ENCODE measurements at places on chromosomes 12 and 14.

- no peak for DNase-seq
These were observed 14.2 kb upstream of the PLXNC1 start for GRCh38 chr12:94133964-94134795.

DNA sequence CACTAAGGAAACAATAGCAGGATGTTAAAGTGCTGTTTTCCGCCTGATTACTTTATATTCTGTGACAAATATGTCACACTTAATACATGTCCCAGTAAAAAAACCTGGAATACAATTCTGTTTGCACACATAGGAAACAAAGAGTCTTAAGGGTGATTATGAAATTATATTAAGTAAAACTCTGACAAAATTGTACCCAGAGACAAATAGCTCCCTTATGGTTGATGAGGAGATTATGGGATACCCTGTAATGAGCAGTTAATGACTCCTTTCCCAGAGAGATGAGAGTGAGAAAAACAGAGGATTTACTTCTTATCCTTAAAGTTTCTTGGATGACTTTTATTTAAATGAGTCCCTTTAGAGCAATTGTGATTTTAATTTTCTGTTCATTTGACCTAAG lies 370.6 kb downstream of the PDZRN4 start:
- no peak for DNase-seq

DNA sequence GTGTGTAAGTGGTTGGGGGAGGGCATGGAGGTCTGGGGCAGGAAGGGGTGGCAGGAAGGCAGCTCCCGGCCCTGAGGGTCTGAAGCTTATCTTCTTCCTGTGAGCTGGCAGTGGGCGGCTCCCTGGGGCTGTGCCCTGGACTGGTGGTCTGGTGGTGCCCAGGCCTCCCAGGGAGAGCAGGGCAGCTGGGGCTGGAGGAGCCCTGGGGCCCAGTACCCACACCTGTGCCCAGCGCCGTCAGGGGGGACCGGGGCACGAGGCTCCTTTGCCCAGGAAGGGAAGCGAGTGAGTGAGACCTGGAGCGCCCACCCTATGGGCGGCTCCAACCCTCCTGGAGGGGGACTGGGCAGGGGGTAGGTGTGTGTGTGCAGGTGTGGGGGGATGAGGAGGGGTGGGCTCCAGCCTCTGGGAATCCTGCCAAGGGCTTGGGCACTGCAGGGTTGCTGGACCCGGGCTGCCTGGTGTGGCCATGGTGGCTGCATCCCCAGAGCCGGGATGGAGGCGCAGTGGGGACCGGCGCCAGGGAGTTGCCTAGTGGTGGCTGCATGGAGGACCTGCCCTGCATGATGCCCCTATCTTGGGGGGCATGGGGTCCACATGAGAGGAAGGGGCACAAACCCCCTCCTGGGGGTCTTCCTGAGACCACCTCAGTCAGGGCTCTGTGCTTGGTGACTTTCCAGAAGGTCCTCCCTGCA lies 353.6 kb downstream of the TMEM121 start:
- no peak for DNase-seq

- no peak for DNase-seq
These were observed 47.6 kb upstream of the PKP2 start for GRCh38 chr12:32944195-32944594.

DNA sequence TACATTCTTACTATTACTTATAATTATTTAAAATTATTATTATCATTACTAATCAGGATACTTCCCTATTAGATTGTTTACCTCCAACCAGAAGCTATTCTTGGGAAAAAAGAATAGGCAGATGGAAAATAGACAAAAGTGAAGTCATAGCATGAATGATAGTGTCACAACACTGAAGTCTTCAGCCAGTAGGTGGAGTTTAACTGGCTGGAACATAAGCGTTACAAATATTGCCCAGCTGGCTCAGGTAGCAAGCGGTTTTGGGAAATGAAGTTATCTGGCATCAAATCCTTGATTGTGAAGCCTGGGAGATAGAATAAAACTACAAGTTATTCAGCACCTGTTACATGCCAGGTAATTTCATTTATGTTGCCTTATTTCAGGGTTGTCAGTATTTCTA lies 762.9 kb downstream of the C12orf50 start:
- DNase-seq, result no peak

- DNase-seq, result no peak
These were observed 4.7 kb upstream of the KRT79 start for GRCh38 chr12:52838609-52839435.

DNA sequence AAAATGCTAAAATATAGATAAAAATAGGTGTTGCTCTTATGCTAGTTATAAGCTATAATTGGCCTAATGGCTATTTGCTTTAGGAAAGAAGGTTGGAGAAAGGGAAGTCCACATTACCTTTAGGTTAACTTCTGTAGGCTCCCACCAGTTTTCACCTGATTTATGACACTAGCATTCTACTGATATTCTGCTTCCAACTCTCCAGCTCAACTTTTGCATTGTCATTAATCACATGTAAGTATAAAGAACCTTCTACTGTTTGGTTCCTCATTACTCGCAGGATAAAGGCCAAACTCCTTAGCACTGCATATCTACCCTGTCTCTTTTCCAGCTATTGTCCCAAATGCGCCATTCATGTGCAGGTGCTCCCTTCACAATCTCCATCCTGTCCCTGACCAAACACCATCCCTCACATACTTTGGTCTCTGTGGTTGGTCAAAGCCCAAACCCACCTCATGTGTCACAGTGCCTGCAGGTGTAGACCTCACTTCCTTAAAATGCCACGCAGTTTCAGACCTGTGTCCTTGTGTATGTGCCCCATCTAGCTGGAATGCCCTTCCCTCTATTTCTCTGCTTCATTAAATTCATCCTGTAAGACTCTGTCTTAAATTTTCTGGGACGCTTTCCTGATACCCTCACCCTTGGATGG lies 3.3 kb downstream of the DDHD1 start:
- no peak for DNase-seq

DNA sequence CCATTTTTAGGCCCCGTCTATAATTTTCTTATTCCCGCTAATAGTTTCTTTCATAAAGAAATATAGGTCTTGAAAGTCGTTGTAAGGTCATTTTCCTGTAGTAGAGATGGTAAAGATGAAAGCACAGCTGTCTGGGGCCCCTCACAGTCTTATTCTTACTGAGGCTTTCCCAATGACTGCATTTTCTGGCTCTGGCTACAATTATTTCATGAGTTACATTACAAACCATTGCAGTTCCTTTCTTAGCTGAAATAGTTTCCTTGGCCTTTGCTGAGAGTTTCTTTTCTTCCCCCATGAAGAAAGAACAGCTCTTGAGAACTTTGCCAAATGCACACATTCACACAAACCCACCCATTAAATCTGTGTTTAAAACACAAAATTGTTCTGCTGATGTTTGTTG lies 113.0 kb downstream of the DYRK2 start:
- no peak for DNase-seq

- no peak for DNase-seq
These were observed 51.5 kb downstream of the DCAF5 start for GRCh38 chr14:69101331-69101826.

DNA sequence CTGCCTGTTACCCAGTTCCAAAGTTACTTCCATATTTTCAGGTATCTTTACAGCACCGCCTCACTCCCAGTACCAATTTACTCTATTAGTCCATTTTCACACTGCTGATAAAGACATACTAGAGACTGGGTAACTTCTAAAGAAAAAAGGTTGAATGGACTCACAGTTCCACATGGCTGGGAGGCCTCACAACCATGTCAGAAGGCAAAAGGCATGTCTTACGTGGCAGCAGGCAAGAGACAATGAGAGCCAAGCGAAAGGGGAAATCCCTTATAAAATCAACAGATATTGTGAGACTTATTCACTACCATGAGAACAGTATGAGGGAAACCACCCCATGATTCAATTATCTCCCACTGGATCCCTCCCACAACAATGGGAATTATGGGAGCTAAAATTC lies 9.8 kb downstream of the AREL1 start:
- DNase-seq, result no peak

DNA sequence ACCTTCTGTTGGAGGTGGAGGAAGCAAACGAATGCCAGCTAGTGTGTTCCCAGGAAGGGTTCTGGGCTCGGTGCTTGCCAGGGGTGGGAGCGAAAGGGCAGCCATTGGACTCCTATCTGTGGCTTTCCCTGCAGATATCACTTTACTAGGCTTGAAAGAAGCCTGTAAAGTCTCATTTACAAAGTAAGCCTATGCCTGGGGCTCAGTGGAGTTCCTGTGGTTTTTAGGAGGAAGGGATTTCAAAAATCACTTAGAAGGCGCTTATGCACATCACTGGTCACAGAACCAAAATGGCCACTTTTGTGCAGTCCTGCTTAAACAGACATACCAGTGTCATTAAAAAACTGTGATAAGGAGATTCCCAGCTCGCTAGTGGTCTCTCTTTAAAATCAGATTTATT lies 22.7 kb downstream of the CLMN start:
- no peak for DNase-seq

DNA sequence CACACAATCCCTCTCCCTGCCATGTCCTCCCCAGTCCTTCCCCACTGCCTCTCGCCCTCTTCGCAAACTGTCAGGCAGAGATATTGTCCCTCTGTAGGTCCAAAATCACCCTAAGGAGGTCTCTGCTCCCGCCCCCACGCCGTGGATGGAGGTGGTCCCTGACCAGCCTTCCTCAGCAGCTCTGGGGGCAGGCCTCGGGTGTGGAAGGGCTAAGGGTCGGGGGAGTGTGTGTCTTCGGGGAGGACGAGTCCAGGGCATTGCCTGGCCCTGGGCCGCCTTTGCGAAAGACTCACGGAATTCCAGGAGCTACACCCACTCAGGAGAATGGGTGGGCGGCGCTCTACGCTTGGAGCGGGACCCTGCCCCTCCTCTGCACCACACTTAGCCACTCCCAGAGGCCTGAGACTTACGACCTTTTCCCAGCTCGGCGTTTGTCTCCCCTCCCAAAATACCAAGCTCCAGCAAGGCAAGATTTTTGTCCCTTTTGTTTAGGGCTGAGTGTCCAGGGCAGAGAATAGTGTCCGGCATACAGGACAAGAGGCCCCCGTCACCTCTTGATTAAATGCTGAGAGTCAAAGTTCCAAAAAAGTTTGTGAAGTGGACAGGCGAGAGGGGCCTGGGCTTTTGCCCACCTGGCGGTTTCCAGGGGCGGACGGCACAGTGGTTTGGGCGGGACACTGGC lies 881 bp downstream of the PYGL start:
- DNase-seq, result no peak

- DNase-seq, result no peak
These were observed 234.7 kb downstream of the ANO2 start for GRCh38 chr12:5710260-5710878.

- no peak for DNase-seq
These were observed 15.6 kb downstream of the ZNF10 start for GRCh38 chr12:133145981-133146380.

GRCh38 chr14:70315942-70316341 lies 43.5 kb downstream of the COX16 start:
- DNase-seq, result no peak

DNA sequence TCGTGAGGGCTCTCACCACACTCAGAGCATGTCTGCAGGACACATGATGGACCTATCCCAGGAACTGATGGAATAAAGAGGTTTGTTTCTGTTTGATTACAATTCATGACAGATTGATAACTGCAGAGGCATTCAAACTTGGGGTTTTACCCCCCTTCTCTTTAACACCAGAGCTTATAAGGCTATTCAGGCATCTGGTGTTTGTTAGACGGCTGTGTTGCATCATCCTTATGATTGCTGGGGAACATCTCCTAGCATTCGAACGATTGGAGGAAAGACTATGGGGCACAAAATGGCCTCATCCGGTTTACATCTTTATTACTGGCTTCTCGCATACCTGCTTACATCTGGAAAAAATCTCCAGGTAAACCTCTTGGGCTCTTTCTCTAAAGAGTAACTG lies 191.8 kb downstream of the MSRB3 start:
- DNase-seq, result no peak

DNA sequence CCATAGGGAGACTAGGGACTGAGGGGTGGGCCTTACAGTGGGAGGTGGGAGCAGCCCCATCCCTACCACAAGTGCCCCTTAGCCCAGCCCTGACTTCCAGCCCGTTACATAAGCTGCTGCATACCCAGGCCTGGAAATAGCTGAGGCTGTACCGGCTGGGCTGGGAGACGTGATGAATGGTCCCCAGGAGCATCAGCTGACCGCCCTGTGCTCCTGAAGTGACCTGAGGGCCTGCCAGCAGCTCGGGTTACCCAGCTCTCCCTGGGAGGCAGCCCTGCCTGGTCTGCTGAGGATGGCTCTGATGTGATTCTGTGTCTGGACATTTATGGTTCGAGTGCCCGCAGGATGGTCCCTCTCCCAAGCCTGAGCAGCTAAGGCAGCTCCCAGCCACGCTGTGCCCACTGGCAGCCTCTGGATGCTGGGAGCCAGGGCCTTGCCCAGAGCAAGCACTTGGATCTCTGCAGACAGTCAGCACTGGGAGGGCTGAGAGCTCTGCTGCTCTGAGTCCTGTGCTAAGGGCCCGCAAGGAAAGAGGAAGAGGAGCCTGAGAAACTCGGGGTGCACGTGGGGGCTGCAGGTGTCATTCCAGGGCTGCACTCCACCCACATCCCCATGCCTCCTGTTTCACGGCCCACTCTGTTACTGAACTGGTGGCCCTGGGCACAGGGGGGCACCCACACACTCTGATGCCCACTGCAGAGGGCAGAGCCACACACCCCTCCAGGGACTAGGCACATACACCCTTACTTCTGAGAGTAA lies 20.5 kb downstream of the TAMALIN start:
- no peak for DNase-seq

GRCh38 chr12:124508381-124509079 lies 58.9 kb downstream of the NCOR2 start:
- DNase-seq, result no peak

DNA sequence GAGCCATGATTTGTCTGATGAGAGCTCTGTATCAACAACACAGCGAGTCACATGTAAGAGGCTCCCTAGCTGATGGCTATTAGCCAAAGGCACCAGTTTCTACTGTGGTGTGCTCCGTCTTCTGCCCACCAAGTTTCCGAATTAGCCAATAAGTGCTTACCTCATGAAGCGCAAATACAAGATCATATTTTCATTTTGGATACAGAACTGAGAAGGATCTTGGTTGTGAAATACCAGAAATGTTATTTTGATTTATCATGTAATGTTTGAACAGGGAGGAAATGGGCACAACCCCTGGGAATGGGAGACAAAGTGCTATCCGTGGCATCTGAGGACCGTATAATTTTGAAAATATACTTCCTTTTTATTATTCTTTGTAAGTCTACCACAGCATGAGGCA lies 234.3 kb downstream of the DACT1 start:
- DNase-seq, result no peak

DNA sequence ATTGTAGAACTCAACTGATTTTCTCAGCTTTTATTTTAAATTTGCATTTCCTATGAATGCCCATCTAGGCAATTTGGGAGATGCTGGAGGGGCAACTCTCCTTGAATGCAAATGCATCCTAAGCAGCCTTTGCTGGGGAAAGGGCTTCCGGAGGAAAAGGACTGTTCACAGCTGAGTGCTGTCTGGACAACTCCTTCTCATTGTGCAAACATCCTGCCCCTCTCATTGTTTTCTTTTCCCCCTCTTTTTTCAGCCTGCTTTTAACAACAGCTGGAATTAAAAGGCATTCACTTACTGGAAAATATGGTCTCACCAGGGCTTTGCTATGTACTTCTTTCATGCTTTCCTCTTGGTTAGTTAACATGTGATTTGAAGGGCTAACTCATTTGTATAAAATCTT lies 397.8 kb downstream of the FUT8 start:
- DNase-seq, result no peak

Data from stimulated activated CD4-positive, alpha-beta T cell treated with anti-CD3 and anti-CD28 coated beads, Interleukin-1b, Interleukin-23, amount 100 ng/mL, for 1 hour (primary cell).